ENCODE measurements at places on chromosomes 6 and 20.

GRCh38 chr6:153553627-153554026, 422.5 kb upstream of the RGS17 start:
- no peak for DNase-seq

DNA sequence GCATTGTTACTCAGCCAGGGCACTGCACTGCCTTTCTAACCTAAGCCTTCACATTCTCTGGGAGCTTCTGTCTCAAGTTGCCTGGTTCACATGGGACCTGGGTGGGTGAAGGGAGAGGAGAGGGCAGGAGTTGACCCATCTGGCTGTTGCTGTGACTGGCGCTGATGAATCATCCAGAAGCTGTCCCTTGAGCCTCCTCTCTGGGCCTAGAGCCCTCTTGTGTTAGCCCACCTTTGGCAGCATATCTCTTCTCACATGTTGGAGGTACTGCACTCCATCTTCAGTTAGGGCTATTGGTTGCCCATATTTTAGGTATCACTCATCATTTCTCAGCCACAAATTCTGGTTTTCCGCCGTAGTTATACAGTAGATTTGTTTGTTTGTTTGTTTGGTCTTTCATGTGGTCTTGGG, 19.8 kb downstream of the XRN2 start:
- peak; percentile 21 for DNase-seq

GRCh38 chr6:32436995-32437836, 2.5 kb upstream of the HLA-DRA start:
- peak; percentile 94 for DNase-seq

DNA sequence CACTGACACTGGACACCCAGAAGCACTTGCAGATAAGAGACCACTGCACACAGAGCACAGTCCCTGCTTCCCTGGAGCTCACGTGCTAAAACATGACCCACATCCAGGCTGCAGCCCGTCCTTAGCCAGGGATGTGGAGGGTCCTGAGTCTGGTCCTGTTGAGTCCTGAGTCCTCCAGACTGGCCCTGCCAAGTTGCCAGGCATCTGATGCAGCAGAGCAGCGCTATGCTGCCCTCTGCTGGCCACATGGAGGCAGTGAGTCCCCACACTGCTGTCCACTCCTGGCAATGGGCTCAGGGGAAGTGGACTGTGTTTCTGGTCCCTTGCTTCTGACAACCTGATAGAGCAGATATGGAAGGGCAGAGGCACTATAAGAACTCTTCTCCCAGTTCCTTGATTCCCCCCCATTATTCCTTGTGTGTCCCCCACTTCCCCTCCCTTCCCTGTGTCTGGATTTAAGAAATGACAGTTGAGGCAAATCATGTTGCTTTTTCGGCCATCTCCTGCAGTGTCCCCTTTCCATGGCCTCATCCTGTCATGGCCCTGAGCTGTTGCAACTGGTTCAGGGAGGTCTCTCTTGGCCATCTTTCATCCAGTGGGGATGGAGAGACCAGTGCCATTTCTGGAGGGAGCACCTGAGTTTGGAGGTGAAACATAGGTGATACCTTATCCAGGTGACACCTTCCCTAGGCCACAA, 86.0 kb downstream of the DHX35 start:
- DNase-seq = peak; percentile 84

DNA sequence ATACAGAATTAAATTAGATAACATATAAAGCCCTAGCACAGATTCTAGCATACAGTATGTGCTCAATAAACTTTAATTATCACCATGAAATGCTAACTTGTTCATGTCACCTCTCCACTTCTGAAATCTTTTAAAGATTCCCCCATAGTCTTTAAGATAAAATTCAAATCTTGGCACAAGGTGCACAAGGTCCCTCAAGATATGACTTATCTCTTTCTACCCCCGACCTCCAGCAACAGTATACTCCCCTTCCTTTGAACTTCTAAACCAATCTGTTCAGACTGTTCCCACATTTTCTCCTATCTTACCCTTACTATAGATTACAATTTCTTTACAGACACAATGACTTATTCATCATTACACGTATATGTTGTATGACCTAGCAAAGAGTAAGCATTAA, 29.0 kb downstream of the SEC63 start:
- DNase-seq = no peak

- no peak for DNase-seq
These were observed 90.6 kb upstream of the TOP1 start for GRCh38 chr20:40938020-40938419.

DNA sequence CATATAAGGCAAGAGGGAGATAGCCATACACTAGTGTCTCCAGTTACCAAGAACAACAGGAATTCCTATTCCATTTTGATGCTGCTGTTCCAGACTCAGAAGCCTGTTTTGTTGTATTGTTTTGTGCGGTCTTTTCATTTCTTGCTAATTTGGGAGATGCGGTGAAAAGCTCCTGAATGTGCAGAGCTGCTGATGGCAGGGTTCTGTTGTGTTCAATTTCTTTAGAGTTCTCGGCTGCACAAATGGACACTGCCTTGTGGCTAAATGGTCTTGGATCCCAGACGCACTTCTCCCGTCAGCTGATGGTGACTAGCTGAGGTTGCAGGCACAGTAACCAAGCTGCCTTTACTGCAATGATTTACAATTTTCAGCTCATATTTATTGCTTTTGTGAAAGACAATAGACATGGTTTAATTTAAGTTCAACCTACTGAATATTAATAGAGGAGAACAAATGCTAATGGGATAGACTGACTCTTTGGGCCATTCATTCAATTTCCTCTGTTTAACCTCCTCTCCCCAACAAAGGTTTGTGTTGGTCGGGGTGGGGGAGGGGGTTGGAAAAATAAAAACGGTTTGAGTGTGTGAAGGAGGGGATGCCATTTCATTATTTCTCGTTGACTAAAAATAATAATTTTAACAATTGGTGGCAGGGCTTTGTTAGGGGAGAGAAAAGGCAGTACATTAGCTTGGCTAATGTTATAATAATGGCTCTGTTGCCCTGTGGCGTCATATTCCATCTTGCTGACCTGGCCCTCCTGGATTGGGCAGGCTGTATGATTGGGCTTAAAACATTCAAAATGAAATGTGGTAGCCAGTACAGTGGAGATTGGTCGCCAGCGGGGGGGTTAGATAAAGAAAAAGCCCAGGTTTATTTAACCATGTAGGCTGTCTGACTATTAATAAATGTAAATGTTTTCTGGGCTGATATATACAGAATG, 159.5 kb downstream of the JARID2 start:
- no peak for DNase-seq

GRCh38 chr6:143699430-143699825, 21.7 kb downstream of the PHACTR2 start:
- DNase-seq = no peak

DNA sequence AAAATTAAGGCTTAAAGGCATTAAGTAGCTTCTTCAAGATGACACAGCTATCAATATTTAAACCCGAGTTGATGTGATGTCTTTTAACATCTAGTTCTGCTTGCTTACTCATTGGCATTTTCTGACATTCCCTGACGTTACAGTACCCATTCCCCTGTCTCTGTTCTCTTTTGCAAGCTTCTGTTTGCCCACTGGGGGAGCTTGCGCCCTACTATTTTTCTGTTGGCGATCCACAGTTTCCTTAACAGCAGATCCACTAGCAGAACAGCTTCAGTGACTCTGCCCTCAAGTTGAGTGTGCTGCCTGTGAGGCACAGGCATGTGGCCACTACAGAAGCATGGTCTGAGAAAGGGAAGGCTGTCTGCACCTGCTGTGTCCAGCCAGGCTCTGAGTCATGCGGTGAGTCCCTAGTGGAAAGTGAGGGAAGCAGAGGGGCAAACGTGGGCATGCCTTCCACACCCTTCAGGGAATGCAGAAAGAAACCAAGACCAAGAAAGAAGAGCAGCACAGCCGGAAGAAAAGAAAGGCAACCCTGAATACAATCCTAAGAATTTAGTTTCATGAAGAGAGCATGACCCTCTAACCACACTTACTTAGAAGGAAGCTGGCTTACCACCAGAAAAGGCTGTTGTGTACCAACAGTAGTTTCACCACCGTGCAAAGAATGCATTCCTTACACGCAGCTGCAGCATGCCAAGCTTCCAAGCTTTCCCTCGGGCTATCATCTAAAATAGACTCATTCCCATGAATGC, 97.7 kb upstream of the VGLL2 start:
- DNase-seq = no peak

GRCh38 chr6:46711491-46711890, 23.7 kb downstream of the PLA2G7 start:
- peak; percentile 43 for DNase-seq

- no peak for DNase-seq
These were observed 1107.3 kb upstream of the MAP3K7 start for GRCh38 chr6:91694016-91694654.

GRCh38 chr6:5475779-5476178, 214.5 kb downstream of the FARS2 start:
- DNase-seq = no peak

DNA sequence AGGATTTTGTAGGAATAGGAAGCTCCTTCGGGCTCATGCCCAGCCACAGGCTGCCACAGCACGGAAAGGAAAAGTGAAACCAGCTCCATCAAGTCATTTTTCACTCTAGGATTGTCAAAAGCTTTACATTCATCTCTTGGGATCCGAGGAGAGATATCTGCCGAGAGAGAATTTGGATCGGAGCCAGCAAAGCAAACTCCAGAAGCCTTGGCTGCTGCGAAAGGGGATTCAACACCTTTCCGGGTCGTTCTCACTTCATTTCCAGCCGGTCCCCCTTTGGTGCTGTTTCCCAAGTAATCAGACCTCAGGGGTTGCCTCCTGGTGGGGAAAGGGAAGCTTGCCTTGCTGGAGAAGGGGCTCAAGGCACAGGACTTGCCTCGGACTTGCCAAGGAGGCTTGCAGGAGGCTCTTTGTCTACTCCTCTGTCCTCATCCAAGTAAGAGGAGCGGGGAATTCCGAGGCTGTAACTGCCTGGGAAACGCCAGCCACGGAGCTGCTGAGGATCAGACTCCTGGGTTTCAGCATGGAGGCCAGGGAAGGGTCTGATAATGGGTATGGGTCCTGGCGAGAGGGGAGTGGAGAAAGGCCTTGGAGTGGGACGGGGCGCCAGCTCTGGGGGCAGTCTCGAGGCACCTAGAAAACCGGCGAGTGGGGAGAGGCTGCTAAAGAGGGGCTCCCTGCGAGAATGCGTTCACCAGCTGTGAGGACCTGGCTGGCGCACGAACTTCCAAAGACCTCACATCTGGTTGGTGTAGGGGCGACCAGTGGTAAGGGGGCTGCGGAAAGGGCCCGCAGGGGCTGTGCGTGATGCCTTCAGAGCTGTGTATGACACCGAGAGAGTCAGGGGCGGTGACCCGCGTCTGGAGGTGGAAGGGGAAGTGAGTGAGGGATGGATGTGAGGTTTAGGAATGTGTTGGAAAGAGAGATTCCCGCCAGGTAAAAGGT, 702 bp downstream of the ETV7 start:
- peak; percentile 79 for DNase-seq

- no peak for DNase-seq
These were observed 28.9 kb downstream of the TBC1D7 start for GRCh38 chr6:13299403-13299821.

DNA sequence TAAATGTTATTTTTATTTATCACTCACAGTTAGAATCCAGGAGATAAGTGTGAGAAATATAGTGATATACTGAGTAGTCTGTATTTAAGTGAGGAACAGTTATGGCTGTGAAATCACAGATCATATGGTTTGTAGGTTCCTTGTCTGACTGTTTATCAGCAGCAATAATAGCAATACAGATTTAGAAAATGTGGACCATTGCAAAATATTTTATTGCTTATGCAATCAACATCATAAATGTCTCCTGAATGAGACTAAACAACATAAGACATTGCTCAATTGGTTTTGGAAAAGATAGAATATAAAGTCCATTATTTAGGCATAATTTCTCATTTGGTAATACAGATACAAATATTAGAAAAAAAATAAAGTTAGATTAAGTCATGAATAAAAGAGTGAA, 43.7 kb downstream of the CCDC170 start:
- peak; percentile 12 for DNase-seq

DNA sequence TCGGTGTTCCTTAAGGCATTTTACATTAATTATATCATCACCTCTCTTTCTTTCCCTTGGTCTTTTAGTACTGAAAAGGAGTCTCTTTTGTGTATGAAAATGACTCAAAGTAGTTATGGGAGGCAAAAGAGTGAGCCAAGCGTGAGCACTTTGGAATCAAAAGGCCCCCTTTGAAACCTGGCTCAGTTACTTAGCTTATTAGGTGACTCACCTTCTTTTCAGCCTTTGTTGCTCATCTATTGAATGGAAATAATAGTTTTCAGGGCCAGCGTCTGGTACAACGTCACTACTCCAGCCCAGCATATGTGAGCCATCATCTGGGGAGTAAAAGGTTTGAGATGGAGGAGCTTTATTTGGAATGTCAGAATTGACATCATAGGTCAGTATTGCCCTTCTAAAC, 147.4 kb upstream of the SCGN start:
- DNase-seq = no peak

DNA sequence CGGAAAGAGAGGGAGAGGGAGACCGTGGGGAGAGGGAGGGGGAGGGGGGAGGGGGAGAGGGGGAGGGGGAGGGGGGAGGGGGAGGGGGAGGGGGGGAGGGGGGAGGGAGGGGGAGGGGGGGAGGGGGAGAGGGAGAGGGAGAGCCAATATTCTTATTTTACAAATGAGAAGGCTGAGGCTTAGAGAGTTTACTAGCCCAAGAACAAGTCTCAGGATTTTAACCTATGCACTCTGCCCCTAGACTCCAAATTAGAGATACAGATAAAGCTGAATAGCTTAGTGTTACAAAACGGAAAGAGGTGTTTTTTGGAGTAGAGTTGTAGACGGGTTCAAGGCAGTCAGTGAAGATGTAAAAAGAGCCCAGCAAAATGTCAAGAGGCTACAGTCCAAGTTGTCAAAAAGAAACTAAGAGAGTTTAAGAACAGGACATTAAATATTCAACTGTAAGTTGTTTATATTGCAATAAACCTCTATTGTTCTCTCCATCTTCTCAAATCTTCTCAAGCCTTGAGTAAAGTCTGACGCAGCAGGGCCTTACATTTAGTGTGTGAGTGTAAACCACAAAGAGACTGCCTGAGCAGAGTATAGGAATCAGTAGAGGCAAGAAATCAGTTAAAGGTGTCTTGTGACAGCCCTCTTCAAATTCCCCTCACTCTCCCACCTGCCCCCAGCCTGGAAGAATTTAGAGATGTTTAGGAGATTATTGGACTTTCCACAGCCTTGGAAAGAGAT, 34.9 kb upstream of the AKIRIN2 start:
- DNase-seq = no peak

GRCh38 chr6:47256981-47257730, 52.5 kb downstream of the TNFRSF21 start:
- no peak for DNase-seq

DNA sequence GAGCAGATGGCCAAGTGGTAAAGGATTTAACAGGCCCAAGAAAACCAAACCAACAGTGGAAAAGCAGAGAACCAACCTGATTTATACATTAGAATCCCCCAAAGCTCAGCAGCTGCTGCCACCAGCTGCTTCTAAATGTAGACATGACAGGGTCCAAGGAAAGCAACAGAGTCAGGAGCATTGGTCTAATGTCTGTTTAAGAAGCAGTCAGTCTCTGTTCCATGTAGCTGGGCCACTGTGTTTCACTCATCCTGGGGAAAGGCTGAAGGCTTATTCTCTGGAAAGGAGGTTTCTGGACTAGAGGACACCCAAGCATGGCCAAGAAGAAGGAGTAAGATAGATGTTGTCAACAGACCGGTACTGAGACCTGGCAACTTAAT, 75.4 kb downstream of the TMEM244 start:
- no peak for DNase-seq

GRCh38 chr6:156534594-156534993, 242.6 kb upstream of the ARID1B start:
- no peak for DNase-seq

GRCh38 chr6:64591676-64592036, 956.1 kb downstream of the PHF3 start:
- no peak for DNase-seq

All from suppressor macrophage treated with lipopolysaccharide for 4 hours (primary cell).